Nephron progenitor cell (in vitro differentiated cells): ENCODE measurements at places on chromosomes 4 and X.

GRCh38 chr4:39528061-39528465, 824 bp upstream of the UGDH start:
- no peak for DNase-seq

DNA sequence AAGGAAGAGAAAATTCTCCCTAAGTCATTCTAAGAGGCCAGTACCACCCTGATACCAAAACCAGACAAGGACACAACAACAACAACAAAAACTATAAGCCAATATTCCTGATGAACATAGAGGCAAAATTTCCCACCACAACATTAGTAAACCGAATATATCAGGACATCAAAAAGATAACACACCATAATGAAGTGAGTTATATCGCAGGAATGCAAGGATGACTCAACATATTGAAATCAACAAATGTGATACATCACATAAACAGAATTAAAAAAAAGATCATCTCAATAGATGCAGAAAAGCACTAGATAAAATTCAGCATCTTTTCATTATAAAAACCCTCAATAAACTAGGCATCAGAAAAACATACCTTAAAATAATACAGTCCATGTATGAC, 1844.4 kb upstream of the PCDH10 start:
- DNase-seq: no peak

GRCh38 chr4:10960389-10960788, 275.8 kb upstream of the CLNK start:
- DNase-seq: no peak

GRCh38 chr4:168888715-168889215, 121.3 kb downstream of the CBR4 start:
- DNase-seq: no peak

GRCh38 chr4:159498446-159499115, 395.7 kb downstream of the RAPGEF2 start:
- peak; percentile 5 for DNase-seq

GRCh38 chr4:128608006-128608405, 201.5 kb upstream of the JADE1 start:
- DNase-seq: no peak

DNA sequence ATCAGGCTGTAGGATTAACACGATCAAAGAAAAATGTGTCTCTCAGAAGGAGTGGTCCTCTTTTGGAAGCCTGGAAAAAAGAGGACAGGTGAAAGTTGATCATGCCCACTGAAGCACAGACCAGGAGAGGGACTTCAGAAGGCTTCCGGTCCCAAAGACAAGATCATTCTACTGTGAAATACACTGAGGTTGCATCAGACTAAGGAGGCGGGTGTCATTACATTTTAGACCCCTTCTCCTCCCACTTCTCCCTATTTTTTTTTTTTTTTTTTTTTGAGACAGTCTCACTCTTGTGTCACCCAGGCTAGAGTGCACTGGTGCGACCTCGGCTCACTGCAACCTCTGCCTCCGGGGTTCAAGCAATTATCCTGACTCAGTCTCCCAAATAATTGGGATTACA, 67.5 kb downstream of the RBM47 start:
- no peak for DNase-seq

DNA sequence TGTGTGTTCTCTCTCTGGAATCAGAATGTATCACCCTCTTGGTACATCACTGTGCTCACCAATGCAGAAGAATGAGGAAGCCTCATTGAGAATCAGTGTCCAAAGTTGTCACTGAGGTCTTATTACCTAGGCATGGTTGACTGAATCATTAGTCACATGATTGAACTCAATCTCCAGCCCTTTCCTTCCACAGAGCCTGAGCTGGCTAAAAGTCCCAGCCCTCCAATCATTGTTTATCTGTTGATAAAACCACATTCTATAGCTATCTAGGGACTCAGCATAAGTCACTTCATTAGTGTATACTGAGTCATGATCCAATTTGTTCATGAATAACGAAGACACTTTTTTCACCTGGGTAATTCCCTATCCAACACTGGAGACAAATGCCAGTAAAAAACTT, 396.8 kb downstream of the TRAM1L1 start:
- no peak for DNase-seq

DNA sequence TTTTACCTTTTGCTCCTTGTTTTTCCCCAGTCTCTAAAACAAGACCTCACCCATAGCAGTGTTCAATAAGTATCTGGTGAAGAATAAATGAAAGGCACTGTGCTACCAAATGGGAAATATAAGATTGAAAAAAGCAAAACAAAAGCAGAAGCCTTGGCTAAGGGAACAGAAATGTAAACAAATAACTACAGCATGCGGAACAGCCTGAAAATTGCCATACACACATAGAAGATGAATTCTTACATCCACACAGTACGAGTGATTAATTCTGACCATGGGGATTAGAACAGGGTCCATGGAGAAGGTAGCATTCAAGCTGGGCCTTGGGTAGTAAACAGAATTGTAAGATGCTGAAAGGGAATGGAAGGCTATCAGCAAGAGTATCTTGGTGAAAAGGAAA, 40.5 kb downstream of the TMEM150C start:
- no peak for DNase-seq

DNA sequence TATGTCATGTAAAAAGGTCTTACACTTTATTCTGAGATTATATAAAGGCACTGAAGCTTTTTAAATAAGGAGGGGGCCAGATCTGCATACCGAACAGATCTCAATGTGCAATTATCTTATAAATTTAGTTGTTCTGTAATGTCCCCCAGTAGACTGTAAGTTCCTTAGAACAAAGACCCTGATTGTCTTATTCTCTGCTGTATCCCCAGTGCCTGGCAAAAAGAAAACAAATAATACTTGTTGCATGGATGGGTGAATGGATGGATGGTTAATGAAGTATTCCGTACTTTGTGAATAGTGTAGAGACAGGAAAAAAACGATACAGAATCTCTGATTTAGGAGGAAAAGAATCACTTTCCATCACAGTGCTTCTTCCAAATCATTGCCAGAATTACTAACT, 141.5 kb downstream of the CHM start:
- DNase-seq: no peak

DNA sequence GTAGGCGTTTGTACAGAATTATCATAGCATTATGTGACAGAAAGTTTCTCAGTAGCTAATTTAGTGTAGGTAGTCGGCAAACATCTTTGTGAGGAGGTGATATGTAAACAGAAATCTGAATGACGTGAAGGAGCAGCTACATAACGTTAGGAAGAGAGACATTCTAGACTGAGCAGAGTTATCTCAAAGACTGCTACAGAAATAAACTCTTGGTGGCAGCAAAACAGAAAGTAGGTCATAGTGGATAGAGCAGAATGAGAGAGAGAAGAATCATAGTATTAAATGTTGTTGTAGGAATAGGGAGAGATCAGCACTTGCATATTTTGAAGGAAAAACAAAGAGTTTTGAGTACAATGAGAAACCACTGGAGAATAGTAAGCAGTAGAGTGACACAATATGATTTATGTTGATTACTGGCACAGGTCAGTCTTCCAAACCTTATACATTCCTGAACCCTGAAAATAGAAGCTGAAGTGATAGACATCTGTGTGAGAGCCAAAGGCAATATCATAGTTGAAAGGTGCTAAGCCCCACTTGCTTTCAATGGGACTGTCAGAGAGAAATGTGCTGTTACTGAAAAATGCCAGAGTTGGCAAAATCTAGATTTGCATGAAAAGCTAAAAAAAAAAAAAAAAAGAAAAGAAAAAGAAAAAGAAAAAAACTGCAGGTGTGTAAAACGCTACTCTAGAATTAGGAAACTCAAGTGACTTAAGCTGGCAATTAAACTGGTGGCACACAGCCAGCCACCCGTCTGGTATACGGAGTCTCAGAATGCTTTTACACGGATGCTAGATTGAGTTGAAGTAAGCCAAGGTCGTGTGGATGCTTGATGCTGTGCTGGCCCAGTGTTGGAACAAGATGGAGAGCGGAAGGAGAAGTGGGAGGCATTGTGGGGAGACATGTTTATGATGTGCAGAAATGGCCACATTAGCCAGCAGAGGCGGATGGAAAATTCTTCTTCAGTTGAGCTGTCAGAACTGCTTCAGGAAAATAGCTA, 750.2 kb upstream of the HS3ST1 start:
- DNase-seq: no peak

DNA sequence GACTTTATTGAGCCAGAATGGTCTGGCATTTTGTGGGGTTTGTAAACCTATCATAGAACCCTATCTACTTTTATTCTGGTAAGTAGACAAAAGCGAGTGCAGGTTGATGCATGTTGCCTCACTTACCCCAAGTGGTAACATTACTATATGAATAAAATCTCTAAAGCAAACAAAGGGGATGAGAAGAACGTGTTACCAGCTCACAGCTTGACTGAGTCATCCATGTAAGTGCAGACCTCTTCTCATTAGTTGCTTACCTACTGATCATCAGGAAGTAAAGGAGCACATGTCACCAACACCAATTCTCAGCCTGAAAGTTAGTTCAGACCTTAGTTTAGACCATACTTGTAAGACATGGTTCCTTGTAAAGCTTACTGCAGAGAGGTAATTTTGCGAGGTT, 1328.3 kb downstream of the C4orf33 start:
- DNase-seq: no peak

GRCh38 chrX:110251526-110251925, 66.4 kb downstream of the AMMECR1 start:
- no peak for DNase-seq

GRCh38 chr4:128444544-128445302, 157.1 kb upstream of the PGRMC2 start:
- no peak for DNase-seq

- no peak for DNase-seq
Measured at GRCh38 chr4:173012608-173013007, 156.0 kb upstream of the GALNT7 start.

- no peak for DNase-seq
Measured at GRCh38 chr4:3244747-3245146, 4.2 kb upstream of the MSANTD1 start.

DNA sequence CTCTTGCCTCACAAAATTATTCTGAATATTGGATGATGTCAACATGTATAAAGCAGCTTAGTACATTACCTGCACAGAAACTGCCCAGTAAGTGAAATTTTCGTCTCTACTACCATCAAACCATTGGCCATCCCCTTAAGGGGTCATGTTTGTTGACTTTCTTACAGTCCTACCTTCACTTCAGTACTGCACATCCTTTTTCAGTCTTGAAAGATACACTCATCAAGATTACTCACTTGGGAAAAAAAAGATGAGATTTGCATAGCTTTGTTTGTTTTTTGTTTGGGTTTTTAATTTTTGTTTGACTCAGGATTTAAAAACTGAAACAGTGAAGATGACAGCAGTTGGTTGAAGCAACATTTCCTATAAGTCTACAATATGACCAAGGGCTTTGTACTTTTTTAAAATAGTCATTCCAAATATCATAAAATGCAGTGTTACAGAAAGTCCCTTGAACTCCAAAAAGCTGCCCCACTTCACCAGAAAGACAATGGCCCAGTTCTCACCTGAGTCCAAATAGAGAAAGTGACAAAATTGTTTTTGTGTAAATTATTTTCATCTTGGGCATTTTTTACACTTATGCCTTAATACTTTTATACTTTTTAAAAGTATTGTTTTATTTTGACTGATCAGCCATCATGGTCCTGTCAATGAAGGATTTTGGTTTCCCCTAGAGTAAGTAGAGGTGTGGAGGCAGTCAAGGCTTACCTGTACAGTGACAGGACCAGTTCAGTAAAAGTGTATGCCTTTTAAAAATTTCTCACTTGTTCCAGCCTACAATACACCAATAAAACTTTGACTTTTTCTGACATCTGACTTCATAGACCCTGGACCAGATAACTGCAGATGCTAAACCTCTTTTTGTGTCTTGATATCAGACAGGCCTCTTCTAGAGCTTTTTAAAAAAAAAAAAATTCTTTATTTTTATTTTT, 59.7 kb upstream of the EDA2R start:
- DNase-seq: no peak

GRCh38 chrX:121455890-121456289, 408.5 kb downstream of the GLUD2 start:
- DNase-seq: no peak

- DNase-seq: peak; percentile 53
Measured at GRCh38 chr4:86302251-86302650, 57.6 kb downstream of the MAPK10 start.

GRCh38 chr4:709348-709747, 3.7 kb downstream of the PCGF3 start:
- no peak for DNase-seq

GRCh38 chr4:31408121-31408520, 688.0 kb downstream of the PCDH7 start:
- DNase-seq: no peak

DNA sequence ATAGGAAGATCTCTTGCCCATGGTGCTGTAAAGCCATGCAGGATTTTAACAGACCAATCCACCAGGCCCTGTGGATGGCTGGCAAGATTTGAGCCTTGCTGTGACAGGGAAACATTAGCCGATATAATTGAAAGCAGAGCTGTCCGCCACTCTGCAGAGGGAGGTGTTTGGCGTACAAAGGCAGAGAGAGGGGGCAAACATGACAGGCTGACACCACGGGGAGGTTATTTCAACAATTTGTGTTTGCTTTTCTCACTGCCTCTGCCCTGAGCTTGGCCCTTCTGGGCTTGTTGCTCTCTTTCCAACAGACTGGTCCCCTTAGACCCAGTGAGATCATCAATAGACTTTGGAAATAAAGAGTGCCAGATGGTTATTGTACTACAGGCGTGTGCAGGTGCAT, 59.4 kb downstream of the CLNK start:
- DNase-seq: no peak

DNA sequence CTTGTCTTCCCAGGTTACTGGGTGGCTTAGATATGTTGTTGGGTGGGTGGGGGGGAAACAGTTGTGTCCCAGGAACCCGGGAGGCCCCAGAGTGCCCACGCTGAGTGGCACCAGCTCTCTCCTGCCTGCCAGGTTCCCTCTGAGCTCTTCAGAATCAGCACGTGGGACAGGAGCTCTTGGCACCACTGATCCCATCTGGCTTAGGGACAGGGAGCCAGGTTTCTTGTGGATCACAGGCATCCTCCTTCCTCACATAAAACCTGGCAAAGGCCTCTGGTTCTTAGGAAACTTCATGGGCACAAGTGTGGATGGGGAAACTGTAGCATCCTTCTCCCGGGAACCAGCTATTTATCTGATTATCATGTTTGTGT, 3.4 kb downstream of the GPR78 start:
- no peak for DNase-seq

GRCh38 chr4:174873931-174874330, 44.2 kb upstream of the ADAM29 start:
- DNase-seq: no peak

DNA sequence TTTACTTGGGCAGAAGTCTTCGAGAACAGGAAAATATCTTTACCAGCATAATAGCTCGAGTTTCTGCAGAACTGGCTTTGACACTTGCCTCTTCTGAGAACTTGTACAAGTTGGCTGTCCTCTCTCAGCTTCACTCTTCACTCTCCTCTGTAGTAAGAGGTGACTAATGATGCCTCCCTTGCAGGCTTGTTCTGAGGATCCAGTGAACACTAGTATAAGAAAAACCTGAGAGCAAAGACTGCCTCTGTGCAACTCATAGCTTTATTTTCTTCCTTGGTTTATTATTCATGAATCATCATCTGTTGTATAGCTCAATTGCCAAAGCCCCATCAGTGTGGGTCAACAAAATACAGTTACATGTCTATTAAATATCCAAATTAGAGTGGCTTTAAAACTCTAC, 266.7 kb upstream of the CLNK start:
- no peak for DNase-seq

- no peak for DNase-seq
Measured at GRCh38 chrX:67787196-67787595, 243.4 kb downstream of the AR start.

GRCh38 chrX:1316527-1316926, 20.1 kb upstream of the IL3RA start:
- DNase-seq: no peak
